ENCODE measurements at places on chromosomes 4 and X.
A peak's percentile ranks its signal among the peaks of the same experiment; 100 is the strongest.

GRCh38 chrX:65985211-65985610 is 54.7 kb downstream of the VSIG4 start:
- DNase-seq = no peak

GRCh38 chrX:13055486-13055885 is 11.1 kb upstream of the FAM9C start:
- DNase-seq = no peak

GRCh38 chrX:99051639-99052038 is 1358.4 kb downstream of the PCDH19 start:
- no peak for DNase-seq

DNA sequence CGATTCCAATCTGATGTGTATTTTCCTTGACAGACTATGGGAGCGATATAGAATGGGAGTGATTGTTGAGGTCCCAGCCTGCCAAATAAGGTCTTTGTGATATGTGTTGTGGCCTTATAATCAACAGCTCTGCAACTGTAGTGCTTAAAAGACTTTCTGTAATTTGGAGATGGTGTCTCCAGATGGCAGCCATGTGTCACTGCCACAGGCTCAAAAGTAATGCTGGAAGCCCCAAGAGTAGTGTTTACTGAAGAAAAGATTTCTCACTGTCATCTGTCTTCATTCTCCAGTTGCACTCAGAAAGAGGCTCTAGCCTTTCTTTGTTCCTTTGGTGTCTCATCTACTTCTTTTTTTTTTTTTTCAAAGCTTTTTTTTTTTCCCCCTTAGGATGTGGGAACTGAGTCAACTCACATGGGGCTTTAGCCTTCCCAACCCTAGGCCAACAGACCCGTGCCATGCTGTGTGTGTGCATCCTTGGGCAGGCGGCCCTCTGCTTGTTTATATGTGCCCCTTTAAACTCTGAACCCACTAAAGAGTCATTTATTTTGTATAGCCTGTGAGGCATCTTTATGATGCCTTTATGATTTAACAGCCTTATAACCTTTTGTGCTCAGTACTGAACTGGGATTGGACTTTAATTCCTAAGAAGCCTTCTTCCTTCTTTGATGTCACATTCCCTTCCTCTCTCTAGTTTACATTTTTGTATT is 15.6 kb downstream of the SRPX2 start:
- DNase-seq = no peak

DNA sequence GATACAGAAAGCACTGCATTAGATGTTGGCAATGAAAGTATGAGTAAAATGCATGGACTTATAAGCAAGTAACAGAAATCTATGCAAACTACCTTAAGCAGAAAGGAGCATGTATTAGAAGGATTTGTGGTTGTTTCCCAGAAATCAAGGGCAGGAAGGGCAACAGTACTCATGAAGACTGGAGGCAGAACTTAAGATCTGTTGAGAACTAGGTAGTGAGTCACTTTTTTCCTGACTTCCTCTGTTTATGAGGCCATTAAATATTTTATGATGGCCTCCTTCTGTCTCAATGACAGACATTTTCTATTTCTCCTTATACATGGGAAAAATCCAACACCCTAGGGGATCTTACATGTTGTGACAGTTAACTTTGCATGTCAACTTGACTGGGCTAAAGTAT is 398.2 kb downstream of the MID1IP1 start:
- no peak for DNase-seq

DNA sequence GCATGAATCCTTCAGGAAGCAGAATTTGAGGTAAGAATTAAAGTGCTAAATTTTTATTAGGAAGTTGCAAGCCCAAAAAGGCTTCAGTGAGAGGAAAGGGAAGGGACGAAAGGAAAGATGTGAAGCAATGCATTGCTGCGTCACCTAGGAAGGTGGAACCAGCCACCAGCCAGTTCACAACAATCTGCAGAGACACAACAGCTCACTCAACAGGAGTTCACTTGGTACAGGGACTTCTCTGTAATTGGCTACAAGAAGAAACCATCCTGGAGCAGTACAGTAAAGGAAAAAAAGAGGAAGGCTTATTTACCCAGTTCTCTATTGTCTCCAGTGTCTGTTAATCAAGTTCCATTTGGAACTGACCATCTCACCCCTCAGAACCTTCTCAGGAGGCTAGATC is 157.6 kb downstream of the HNRNPD start:
- no peak for DNase-seq

DNA sequence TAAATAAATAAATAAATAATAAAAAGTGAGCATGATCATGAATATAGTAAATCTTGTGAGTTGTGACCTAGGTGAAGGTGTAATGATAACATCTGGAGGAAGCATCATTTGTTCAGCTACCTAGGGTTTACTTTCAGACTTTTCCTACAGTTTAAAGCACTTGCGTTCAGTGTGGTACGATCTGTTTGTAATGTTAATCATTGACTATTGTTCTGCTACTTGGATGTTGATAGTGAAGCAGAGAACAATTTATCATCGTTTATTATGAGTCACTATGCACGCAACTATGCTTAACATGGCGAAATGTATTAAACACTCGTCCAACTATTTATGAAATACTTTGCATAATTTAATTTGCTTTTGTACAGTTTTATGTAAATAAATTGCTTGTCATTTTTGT is 426.2 kb downstream of the PCDH7 start:
- no peak for DNase-seq

DNA sequence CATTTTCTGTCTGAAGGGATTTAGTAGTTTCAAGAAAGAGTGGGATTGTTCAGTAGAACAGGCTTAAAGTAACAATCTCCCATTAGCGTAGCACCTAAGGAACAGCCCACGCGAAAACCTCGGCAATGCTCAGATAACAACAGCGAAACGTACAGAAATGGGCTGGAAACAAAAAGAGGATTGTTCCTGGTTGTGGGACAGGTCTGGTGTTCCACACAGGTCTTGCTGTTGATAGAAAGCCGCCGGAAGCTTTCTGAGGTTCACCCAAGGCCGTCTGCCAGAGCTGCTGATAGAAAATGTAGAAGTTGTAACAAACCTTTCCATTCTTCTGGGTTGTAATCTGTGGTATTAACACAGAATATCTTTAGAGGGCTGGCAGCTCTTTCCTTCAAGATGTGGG is 69.4 kb upstream of the CLCN4 start:
- DNase-seq = no peak

DNA sequence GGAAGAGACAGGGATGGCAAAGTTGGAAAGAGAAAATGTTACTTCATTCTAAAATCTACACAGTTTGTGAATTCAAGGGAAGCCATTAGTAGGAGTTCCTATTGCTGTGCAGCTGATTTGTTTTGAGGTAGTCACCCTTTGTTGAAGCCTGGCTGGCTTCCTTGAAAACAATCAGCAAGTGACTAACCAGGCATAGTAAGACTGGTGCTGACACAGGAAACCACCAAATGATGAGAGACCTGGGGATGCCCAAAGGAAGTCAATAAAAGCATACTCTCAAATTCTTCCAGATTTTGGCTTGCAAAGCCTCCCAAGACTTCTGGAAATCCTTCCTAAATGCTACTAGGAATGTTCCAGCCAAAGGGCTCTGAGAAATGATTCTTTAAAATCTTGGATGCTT is 23.9 kb upstream of the PRDM8 start:
- peak; percentile 50 for DNase-seq

- no peak for DNase-seq
These were observed 22.2 kb downstream of the KANTR start for GRCh38 chrX:53116101-53116500.

GRCh38 chr4:24805067-24805466 is 9.7 kb downstream of the SOD3 start:
- DNase-seq = no peak

- DNase-seq = no peak
These were observed 784 bp upstream of the ANXA5 start for GRCh38 chr4:121697564-121697963.

GRCh38 chr4:19074036-19074435 is 1052.5 kb upstream of the LCORL start:
- no peak for DNase-seq

DNA sequence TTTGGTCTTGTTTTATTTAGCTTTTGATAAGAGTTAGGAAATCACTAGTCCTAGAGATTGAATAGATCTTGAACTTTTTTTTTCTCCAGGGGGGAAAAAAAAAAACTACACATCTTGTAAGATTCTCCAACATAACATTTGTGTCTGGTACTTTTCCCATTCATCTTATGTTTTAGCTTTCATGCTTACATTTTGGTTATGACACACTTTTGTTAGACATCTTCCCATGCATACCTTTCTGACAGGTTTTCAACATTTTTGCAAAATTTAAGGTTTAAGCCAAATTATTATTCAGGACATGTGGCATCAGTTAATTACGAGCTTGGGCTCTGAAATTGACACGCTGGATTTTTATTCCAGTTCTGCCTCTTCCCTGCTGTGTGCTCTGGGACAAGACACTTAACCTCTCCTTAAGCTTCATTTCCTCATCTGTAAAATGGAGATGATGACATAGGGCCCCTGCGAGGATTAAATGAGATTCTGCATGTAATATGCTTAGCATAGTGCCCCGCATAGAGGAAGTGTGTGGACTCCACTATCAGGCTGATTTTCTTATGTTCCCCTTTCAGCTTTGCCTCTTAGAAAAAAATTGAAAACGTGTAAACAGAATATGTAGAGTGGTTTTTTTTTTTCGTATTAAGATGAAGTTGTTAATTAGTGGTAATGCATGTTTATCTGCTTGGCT is 5.3 kb downstream of the KIT start:
- DNase-seq = no peak

- DNase-seq = no peak
These were observed 1761.3 kb upstream of the IGFBP7 start for GRCh38 chr4:58871509-58871908.

- no peak for DNase-seq
These were observed 147.1 kb downstream of the GLRA2 start for GRCh38 chrX:14676431-14676830.

- peak; percentile 11 for DNase-seq
These were observed at the start of gene EVC2 for GRCh38 chr4:5708449-5709206. TSS of gene EVC2 (minus strand) at chr4:5708559. CDS start at chr4:5708513, 46 bp downstream.

DNA sequence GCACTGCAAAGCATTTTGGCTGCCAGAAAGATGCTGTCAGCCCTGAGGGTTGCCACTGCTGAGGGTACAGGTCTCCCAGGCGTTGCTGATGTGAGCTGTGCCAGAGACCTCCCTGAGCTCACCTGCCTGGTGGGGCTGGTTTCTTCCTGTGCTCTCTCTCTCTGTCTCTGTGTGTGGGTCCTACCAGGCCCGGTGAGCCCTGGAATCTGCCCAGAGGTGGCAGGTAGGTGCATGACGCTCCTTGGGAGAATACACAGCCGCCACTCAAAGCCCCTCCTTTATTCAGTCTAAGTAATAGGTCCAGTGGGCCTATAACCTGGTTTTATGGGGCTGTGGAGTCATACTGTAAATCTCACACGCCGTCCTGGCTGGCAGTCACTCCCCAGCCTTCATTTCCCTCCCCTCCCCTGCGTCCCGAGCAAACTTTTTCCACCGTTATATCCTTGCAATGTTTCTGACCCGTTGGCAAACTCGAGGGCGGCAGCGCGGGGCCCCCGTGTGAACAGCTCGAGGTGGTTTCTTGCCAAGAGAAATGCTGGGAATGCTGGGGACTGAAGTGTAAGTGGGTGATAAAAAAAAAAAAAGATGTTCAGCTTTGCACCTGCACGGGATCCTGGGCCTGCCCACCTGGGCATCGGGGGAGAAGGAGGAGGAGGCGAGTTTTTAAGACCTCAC is 245.9 kb downstream of the CRLF2 start:
- no peak for DNase-seq

DNA sequence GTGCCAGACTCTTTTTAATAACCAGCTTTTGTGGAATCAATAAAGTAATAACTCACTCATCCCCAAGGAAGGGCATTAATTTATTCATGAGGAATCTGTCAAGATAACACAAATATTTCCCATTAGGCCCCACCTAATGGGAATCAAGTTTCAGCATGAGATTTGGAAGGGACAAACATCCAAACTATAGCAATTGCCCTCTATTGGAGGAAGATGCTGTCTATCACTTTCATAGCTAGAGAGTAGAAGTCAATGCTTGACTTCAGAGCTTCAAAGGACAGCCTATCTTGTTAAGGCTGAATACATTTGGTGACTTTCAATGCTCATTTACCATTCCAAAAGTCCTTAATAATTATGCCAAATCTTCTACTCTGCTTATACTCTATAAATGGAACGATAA is 84.9 kb upstream of the ATOH1 start:
- no peak for DNase-seq

DNA sequence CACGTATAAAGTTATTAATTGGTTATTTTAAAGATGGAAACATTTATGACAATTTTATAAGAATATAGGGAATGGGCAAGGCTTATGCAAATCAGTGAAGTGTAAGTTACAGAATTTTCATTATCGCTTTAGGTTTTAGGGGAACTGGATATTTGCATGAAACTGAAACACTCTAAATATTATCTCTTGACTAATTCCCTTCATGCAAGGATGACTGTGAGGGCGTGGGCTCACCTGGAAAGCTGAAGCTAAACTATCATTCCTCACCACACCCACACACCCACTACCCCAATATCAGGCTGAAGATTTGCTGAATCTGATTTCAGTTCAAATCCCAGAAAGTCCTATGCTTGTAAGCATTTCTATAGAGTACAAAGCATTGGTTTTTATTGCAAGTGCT is 81.7 kb upstream of the ARHGAP24 start:
- DNase-seq = no peak

- DNase-seq = no peak
These were observed 147.0 kb downstream of the HS3ST1 start for GRCh38 chr4:11281720-11282119.

DNA sequence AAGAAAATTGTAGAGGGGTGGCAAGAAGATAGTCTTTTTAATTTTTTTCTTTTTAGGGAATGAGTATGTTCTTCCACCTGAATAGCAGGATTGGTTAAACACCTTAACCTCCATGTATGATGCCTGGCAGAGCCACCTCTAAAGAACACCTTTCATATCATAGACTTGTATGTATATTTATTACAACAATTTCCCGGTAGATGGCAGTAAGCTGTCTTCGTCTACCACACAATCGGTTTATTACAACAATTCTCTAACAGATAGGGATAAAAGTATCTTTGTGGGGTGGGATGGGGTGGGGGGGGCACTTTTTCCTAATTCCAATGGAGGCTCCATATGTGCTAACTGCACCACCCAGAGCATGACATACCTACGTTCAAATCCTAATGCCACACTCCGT is 255.5 kb downstream of the LDB2 start:
- DNase-seq = no peak

GRCh38 chr4:79625361-79625760 is 217.3 kb upstream of the GK2 start:
- no peak for DNase-seq

DNA sequence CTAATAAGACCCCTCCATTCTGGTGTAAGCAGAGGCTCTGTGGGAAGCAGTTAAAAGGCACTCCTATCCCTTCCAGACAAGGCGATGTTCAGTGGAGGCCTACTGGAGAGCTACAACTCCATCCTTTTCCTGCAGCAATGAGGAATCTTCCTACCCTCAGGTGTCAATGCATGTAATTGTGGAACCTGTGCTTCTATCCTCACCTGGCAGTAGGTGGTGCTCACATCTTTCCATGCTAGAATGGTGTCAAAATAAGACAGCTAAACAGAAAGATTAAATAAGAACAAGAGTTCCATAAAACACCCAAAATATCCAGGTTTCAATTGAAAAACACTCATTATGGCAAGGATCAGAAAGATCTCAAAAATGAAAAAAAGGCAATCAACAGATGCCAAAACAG is 224.6 kb downstream of the IL15 start:
- no peak for DNase-seq
